GM06990 (cell line): ENCODE measurements at places on chromosomes 2 and 18.

GRCh38 chr2:24403832-24404212, 43.5 kb upstream of the ITSN2 start:
- no peak for DNase-seq

DNA sequence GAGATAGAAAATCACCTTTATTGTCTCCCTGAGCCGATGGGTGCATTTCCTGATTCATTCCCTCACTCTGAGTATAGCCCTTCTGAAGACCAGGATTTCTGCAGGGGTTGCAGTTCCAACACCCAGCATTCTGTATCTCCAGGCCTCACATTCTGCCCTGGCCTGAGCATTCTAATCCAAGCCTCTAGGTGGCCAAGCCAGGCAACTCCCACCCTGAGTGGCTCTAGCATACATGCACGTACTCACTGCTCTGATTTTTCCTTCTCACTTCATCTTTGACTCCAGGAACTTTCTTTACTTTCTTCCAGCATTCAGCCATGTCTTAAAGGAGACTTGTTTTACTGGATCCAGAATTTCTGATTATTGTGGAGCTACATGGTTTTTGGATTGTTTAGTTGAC, 100.7 kb upstream of the STK39 start:
- DNase-seq = no peak

- no peak for DNase-seq
Observed at GRCh38 chr2:182584462-182584861, 131.6 kb upstream of the DNAJC10 start.

DNA sequence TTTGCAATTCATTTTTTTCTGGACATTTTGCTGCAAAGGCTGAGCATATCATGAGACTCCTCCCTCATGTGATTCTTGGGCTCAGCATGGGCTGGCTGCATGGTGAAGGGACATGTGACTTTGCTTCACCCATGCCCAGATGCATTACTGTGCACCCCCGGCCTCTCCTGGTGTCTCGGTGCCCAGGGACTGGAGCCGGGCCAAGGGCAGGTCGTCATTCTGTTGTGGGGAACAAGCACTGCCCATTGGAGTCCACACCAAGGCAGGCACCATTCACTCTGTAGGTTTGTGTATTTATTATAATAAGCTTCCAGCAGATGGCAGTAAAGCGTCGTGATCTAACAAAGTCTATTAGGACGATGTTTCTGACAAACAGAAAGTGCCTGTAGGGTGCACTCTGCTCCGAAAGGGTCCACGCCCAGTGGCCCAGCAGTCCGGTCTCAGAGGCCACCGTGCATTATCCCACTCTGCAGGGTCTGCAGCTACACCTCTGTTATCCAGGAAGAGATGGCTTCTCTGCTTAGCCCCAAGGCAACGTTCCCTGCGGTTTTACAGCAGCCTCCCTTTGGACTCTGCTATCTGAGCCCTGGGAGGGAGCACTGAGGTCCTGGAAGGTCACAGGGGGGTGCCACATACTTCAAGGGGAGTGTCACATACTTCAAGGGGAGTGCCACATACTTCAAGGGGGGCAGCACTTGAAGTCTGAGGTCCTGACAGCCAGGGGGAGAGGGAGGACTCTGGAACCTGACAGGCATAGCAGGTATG, 219.6 kb downstream of the TSN start:
- DNase-seq = peak; percentile 56

DNA sequence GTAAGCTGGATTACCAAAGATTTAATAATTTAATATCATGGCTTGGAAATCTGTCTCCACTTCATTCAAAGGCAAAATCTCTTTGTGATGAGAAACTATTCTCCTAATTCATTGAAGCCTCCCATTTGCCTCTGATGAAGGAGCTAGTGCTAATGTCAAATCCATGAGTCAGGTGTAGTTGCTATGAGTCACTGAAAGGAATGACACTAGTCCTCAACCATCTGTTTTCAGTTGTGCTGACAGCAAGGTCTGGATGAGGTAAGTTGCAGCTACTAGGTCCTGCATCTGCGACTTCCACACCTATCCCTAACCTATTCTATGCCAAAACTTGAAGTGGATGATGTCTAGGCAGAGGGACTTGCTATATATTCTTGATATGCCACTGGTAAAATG, 324.0 kb upstream of the UBE2E3 start:
- no peak for DNase-seq

GRCh38 chr2:128477026-128477820, 158.6 kb upstream of the HS6ST1 start:
- DNase-seq = no peak

GRCh38 chr2:239945751-239946561, 79.2 kb downstream of the NDUFA10 start:
- DNase-seq = no peak

- no peak for DNase-seq
Observed at GRCh38 chr2:124810132-124810531, 785.0 kb downstream of the CNTNAP5 start.

DNA sequence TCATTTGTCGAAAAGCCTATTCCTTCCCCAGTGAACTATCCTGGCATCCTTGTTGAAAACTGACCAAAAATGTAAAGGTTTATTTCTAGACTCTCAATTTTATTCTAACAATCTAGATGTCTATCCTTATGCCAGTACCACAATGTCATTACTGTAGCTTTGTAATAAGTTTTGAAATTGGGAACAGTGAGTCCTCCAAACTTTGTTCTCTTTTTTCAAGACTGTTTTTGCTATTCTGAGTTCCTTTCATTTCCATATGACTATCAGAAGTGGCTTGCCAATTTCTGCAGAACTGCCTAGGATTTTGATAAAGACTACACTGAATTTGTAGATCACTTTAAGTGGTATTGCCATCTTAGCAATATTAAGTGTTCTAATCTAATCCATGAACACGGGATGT, 9.7 kb downstream of the STARD7 start:
- DNase-seq = no peak

- DNase-seq = no peak
Observed at GRCh38 chr2:241340631-241341163, 15.4 kb upstream of the FARP2 start.

GRCh38 chr2:64914247-64914646, 75.0 kb upstream of the SLC1A4 start:
- DNase-seq = no peak

- DNase-seq = no peak
Observed at GRCh38 chr18:3251963-3252277, 4.3 kb downstream of the MYL12A start.

DNA sequence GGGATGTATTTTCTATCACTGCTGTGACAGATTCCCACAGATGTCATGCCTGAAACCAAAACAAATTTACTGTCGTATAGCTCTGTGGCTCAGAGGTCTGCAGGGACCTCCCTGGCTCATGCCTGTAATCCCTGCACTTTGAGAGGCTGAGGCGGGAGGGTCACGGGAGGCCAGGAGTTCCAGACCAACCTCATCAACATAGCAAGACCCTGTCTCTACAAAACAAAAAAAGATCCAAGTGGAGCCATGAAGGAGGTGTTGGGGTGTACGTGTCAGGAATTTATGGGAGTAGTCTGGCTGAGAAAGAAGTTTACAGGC, 51.0 kb upstream of the FAHD2A start:
- no peak for DNase-seq

DNA sequence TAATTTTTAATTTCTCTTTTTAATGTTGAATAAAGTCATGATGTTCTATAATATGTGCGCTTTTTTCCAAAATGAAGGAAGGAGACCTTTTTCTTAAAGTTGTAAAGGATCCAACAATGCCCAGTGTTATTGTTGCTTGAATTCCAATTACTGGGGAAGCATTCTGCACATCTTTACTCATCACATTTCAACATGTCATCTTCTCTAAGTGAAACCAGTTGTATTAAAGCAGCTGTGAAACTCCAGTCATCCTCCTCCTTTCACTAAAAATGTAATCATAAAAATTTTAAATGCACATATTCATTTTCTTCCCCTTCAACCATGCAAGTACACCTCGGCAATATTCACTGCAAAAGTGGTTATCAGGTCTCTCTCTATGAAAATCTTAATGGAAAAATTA, 722.7 kb downstream of the TSN start:
- DNase-seq = no peak

DNA sequence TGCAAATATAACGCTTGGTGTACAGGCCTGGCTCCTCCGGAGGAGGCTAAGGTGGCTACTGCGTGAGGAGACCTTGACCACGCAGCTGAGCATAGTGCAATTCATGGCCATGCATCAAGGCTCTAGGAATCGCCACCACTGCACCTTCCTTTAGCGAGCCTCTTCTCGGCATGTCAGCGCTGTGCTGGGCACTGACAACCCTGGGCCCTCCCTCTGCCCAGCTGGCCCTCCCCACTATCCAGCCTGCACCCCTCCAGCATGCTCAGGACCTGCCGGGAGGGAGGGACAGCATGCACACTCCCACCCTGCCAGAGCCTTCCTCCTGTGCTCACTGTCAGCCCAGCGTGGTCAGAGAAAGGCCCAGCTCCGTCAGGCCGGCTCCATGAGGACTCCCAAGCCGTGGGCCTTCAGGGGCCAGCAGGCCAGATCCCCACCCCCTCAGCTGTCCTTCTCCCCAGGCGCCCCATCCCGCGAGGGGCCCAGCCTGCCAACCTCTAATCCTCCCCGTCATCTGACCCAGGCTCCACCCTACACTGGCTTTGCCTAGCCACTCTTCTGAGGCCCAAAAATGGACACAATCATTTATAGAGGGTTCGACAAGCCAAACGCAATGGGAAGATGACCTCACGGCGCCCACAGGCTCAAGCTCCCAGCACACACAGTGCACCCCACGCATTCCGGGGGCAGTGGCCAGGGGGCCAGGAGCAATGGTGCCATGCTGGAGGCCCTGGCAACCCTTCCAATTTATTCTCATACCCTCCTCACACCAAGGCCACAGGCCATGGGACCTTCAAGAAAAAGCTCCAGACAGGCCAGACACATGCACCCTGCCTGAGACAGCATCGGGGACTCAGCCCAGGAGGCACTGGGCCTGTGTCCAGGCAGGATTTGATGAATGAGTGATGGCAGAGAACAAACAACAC, 3.5 kb downstream of the BIN1 start:
- no peak for DNase-seq

- no peak for DNase-seq
Observed at GRCh38 chr2:201904538-201905420, 98.4 kb downstream of the CDK15 start.

GRCh38 chr18:4450065-4450658, 4.9 kb downstream of the DLGAP1 start:
- DNase-seq = no peak

GRCh38 chr2:241514553-241514952, 6.2 kb upstream of the STK25 start:
- no peak for DNase-seq

- DNase-seq = no peak
Observed at GRCh38 chr2:199903111-199903510, 8.0 kb upstream of the C2orf69 start.

- no peak for DNase-seq
Observed at GRCh38 chr2:229150317-229150716, 120.8 kb downstream of the PID1 start.

GRCh38 chr2:240644859-240645301, 19.6 kb downstream of the GPR35 start:
- DNase-seq = no peak

- DNase-seq = no peak
Observed at GRCh38 chr2:201436141-201436540, 15.1 kb downstream of the TRAK2 start.

DNA sequence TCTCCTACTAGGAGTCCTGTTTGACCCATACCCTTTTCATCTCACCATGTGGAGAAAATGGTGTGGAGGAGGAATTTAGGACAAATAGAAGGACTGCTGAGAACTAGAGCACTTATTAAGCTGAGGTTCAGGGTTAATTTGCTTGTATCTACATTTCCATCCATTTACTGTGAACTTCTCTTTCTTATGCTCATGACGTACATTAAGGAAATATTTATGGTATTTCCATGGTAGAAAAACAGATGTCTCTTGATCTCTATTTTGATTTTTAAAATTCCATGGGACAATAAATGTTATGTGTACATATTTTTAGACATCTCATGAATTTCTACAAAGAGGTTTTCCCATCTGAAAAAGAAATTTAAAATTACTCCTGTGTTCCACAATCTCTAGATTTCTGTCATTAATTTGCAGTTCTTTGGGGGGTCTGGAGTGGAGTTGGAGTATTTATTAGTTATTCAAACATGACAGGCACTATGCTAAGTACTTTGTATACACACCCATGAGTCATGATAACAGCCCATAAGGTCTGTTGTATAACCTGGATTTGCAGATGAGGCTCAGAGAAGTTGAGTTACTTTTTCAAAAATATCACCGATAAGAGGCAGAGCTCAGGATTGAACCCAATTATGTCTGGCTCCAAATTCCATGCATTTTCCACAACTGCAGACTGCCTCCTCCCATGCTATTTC, 112.6 kb downstream of the COPS8 start:
- DNase-seq = no peak

- no peak for DNase-seq
Observed at GRCh38 chr2:7096726-7097352, 179.6 kb downstream of the RNF144A start.
